ENCODE measurements at places on chromosomes 7 and 10.

- no peak for DNase-seq
Measured at GRCh38 chr7:127920787-127921438, 110.3 kb downstream of the LRRC4 start.

DNA sequence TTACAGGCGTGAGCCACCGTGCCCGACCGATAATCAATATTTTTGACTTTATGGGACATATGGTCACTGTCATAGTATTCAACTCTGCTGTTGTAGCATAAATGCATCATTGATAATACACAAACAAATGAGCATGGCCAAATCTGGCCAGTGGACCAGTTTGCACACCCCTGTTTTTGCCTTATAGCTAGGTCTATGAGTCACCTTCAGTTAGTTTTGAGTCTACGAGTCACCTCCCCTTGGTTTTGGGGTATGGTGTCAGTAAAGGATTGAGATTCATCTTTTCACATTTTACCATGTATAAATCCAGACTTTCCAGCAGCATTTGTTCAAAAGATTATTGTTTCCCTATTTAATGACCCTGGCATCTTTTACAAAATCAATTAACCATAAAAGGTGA is 362.5 kb upstream of the NRP1 start:
- DNase-seq = no peak

GRCh38 chr7:6160191-6160623 is 112.2 kb downstream of the CYTH3 start:
- peak; percentile 85 for DNase-seq

GRCh38 chr10:92829786-92830377 is 18.4 kb upstream of the EXOC6 start:
- DNase-seq = no peak

DNA sequence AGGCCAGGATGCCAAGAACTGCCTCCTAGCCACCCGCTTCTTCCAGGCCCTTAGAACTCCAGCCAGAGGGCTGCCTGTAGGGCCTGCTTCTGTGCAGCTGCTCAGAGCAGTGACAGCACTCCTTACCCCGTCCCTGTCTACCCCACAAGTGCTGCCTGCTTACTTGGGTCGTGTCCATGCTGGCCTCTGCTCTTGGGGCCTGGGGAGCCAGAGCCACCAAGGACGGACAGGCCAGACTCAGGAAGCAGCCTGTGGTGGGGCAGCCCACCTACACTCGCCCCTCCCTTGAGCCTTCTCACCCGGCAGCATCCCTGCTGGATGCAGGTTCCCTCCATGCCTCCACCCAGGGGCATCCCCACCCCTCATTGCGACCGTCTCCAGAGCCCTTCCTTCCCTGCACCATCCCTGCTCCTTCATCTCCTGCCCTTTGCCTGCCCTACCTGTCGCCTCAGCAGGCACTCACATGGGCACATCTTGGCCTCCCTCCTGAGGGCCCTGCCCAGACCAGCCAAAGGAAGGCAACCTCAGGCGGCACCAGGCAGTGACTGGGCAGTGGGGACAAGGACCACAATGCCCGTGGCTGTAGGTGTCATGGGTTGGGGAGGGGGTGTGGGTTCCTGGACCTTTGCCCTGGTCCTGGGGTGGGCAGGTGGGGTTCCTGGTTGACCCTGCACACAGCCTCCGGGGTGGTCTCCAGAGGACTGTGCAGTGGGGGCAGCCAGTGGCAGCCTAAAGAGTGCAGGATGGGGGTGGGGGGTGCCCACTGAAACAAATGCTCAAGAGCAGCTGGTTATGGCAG is 78.0 kb upstream of the TNS3 start:
- no peak for DNase-seq

DNA sequence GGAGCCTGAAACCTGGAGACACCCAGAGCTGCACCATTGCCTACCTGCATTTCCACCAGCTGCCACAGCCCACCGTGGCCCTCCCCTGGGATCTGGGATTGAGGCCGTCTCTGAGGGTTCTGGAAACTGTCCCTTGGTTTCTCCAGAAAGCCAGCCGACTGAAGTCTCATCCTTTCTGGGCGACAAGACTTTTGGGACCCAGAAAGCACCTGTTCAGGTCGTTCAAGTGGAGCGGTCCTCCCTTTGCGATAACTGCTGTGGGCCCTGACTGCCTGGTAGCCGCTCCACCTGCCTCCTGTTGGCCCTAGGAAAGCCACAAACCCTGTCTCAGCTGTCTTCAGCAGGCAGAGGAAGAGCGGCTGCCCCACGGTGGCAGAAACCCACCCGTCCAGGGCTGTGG is 346.0 kb upstream of the MKI67 start:
- DNase-seq = no peak
